COR-L47 (cell line): ENCODE measurements at places on chromosomes 2 and 18.
A peak's percentile ranks its signal among the peaks of the same experiment; 100 is the strongest.

DNA sequence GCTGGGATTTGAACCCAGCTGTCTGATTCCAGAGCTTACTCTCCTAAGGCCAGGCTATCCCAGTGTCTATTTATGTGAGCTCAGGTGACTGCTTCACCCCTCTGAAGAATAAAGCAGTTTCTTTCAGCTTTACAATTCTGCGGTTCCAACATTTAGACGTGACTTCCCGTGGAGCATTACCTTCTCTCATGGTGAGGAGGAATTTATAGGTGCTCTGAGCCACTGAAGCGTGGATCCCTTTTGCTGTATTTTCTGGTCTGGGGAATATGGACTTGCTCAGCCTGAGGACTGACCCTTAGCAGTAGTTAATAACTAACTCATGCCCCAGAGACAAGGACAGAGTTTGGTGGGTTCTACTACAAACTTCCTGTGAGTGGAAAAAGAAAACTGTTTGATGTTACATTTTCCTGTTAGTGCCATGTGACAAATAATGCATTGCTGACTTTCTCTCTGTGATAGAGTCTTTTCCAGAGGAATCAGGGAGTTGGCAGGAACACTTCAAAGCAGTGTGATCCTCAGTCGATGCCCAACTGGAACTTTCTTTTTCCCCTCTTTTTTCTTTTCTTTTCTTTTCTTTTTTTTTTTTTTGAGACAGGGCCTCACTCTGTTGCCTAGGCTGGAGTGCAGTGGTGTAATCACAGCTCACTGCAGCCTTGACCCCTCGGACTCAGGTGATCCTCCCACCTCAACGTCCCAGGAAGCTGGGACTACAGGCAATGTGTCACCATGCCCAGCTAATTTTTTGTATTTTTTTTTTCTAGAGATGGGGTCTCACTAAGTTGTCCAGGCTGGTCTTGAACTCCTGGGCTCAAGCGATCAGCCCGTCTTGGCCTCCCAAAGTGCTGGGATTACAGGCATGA lies 21.9 kb downstream of the CASP10 start:
- no peak for DNase-seq

GRCh38 chr2:222318026-222318711 lies 19.4 kb upstream of the PAX3 start:
- DNase-seq, result peak; percentile 73

DNA sequence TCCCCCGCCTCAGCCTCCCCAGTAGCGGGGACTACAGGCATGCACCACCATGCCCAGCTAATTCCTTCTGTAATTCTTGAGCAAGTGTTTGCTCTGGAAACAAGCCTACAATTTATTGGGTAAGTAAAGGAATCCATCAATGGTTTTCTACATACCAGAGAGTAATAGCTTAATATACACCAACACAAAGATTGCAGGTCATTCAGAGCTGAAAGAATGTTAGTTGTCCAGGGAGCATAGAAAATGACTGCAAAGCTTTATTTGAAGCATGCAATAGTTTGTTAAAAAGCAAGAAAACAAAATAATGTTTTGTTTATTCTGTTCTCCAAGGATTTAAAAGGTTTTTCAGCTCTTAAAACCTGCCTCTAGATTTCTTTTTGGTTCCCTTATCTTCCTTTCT lies 5.6 kb downstream of the IDH1 start:
- no peak for DNase-seq

- no peak for DNase-seq
Measured at GRCh38 chr2:237998530-237998929, 31.7 kb downstream of the UBE2F start.

GRCh38 chr2:215619022-215619958 lies 183.4 kb upstream of the FN1 start:
- DNase-seq, result peak; percentile 71

GRCh38 chr2:204274429-204274828 lies 270.8 kb upstream of the PARD3B start:
- no peak for DNase-seq

DNA sequence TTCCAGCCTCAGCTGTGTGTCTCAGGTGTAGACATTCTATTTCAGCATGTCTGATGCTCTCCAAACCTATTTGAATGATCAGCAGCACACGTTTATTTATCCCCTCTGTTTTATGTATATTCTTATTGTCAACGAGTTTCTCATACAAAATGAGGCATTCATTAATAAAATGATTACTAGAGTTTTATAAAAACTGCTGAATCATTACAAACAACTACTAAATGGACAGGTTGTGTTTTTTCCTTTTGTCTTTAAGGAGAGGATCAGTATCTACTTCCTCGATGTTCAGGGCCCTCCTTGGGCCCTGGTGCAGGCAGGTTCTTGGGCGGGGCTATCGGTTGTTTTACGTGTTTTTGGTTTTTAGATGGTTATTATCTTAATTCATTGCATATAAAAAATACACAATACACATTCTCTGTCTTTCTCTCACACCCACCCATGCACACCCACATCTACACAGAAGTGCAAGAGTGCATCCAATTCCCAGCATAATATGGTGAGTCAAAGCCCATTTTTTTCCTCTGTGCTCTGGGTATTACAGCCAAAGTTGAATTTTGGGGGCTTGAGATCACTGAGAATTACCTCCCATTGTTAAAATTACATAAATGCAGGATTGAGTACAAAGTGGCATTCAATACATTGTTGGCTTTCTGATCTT lies 24.2 kb downstream of the LPIN1 start:
- no peak for DNase-seq

GRCh38 chr2:59745085-59745484 lies 808.4 kb downstream of the BCL11A start:
- DNase-seq, result no peak

DNA sequence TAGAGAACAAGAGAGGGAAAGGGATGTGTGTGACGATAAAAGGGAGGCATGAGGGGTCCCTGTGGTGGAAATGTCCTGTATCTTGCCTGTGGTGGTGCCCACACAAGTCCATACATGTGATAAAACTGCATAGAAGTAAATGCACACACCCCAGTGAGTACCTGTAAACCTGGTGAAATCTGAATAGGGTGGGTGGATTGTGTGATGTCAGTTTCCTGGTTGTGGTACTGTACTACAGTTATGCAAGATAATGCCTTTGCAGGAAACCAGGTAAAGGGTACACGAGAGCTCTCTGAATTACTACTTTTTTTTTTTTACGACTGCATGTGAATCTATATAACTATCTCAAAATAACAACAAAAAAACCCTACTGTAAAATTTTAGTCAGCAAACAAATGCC lies 22.1 kb downstream of the SERPINE2 start:
- DNase-seq, result no peak

DNA sequence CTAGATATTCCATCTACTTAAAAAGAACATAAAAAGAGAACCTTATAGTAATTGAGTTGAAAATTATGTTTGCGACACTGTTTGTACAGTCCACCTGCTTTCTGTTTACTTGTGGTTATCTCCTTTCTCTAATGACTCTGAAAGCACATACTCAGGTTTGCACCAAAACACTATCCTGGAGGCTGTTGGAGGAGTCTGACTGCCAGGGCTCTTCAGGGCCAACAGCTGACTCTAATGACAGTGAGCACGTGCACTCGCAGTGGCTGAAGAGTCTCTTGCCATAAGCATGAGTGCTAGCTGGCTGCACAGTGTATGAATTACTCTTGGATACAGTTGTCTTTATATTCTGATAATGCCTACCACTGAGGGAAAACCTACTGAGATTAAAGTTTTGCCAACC lies 16.7 kb upstream of the GLS start:
- peak; percentile 76 for DNase-seq

DNA sequence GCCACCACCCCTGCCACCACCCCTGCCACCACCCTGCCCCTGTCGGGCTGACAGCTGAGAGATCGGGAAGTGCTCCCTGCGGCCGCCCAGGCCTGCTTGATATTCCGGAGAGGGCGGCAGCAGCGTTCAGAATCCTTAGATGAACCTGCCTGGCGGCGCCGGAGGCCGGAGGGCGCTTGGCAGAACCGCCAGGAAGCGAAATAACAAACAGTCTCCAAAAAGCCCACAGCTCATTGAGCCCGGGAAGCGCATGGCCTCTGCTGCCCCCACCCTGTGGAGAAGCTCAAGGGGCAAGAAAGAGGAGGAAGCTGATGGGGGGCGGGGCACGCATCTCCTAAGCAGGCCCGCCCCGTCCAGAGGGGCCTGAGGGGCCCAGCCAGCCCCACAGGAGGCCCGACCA lies 92.2 kb upstream of the MBOAT2 start:
- DNase-seq, result no peak

GRCh38 chr2:45816272-45816671 lies 164.8 kb downstream of the PRKCE start:
- DNase-seq, result no peak

- no peak for DNase-seq
Measured at GRCh38 chr18:63210521-63210920, 109.0 kb downstream of the BCL2 start.

- DNase-seq, result no peak
Measured at GRCh38 chr2:53235836-53236582, 531.6 kb upstream of the CHAC2 start.

DNA sequence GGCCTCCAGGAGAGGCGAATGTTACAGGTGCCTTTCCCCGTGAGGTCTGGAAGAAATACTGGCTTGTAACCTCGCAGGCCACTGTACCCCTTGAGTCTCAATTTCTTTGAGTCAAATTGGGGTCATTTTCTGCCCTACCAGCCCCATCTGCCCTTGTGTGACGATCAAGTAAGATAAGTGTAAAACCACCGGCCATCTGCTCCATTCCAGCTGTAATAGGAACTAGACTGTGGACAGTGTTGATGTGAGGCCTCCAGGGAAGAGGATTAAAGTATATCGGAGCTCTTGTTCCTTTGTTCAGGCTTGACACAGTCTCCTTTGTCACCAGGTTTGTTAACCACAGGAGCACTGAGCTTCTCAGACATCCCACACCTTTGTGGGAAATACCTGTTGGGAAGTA lies 65.6 kb downstream of the MRPS9 start:
- no peak for DNase-seq
